AML-193 (cell line): ENCODE measurements at places on chromosomes 11 and 22.

GRCh38 chr22:20283674-20284066 lies 15.6 kb upstream of the RTN4R start:
- DNase-seq = no peak

GRCh38 chr11:79167510-79168188 lies 273.2 kb downstream of the TENM4 start:
- no peak for DNase-seq

DNA sequence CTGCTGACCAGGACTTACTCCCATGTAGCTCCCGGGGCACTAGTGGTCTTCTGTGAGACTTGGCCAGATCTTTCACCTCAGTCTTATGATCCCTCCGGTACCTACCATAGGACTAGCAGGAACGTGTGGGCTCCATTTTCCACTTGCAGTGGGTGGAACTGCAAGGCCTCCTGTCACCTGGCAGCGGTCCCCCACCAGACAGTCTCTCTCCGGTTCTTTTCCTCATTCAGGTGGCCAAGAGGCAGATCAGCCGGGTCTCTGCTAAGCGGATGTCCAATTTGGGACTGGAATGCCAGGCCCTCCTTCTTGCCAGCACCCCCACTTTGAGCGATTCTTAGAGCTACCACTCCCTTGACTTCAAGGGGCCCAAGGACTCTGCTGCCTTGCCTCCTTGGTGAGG lies 158.9 kb downstream of the NAV2 start:
- no peak for DNase-seq

- DNase-seq = no peak
Measured at GRCh38 chr11:119594639-119595249, 134.3 kb downstream of the NECTIN1 start.

- DNase-seq = no peak
Measured at GRCh38 chr11:103901656-103902055, 134.8 kb upstream of the DDI1 start.

DNA sequence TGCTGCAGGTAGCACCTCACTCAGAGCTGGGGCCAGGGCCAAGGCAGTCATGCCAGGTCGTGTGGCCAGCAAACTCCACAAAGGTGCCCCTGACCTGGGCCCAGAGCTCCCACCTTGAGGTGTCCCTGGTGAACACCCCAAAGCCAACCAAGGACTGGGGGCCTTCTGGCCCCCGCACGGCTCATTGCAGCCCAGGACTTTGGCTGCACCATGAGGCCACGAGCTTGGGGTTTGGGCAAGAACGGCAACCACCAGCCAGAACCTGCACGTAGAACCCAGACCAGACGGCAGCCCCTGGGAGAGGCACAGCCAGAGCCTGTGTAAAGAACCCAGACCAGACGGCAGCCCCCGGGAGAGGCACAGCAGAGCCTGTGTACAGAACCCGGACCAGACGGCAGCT lies 7.8 kb downstream of the LRRC56 start:
- DNase-seq = no peak

GRCh38 chr22:18111759-18112330 lies 1.2 kb downstream of the TUBA8 start:
- DNase-seq = no peak

GRCh38 chr11:85171648-85172257 lies 455.4 kb downstream of the DLG2 start:
- no peak for DNase-seq

DNA sequence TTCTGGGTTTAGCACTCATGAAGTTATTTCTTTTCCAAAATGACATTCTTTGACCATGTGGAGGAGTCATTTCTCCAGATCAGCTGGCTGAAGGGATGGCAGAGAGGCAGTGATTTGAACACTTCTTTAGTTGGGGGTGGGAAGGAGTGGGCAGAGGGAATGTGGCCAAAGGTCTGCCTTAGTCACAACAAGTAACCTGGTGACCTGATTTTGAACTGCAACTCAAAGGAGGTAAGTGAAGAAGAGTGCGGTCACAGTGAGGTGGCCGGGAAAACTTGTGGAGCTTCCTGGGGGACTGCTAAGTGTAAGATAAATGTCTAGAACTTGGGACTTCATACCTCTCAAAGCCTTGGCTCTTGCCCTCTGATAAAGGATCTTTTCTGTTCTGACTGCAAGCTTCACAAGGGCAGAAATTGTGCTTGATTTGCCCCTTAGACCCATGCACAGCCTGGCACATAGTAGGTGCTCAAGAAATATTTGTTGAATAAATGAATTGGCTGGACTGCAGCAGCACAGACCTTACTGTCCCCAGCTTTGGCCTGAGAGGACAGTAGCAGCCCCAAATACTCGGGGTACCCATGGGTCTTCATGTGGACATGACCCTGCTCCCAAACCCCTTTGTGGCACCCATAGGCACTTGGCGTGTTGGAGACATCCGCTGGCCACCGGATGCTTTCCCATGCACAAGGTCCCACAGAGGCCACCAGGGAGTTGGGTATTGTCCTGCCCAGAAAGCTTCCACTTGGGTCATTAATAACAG lies 99.0 kb upstream of the ALX4 start:
- no peak for DNase-seq

DNA sequence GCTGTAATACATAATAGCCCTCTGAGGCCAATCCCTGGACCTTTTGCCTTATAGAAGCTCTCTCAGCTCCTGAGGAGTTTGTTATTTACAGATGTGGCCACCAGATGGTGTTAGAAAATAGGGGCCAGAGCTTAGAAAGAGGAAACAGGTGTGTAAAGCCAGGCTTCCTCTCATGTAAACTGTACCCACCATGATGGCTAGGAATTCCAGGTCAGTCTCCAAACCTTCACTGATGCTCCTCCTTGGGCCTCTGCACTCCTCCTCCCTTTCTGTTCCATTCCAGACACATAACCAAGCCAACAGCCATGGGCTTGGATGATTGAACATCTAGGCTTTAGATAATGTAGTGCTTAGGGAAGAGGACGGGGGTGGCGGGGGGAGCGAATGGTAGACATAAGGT lies 39.7 kb downstream of the USP35 start:
- DNase-seq = peak; percentile 65

- no peak for DNase-seq
Measured at GRCh38 chr11:96254854-96255253, 88.1 kb downstream of the MAML2 start.

GRCh38 chr11:35288817-35289541 lies 130.4 kb downstream of the SLC1A2 start:
- no peak for DNase-seq

GRCh38 chr11:112156153-112156955 lies 7.5 kb downstream of the IL18 start:
- no peak for DNase-seq

DNA sequence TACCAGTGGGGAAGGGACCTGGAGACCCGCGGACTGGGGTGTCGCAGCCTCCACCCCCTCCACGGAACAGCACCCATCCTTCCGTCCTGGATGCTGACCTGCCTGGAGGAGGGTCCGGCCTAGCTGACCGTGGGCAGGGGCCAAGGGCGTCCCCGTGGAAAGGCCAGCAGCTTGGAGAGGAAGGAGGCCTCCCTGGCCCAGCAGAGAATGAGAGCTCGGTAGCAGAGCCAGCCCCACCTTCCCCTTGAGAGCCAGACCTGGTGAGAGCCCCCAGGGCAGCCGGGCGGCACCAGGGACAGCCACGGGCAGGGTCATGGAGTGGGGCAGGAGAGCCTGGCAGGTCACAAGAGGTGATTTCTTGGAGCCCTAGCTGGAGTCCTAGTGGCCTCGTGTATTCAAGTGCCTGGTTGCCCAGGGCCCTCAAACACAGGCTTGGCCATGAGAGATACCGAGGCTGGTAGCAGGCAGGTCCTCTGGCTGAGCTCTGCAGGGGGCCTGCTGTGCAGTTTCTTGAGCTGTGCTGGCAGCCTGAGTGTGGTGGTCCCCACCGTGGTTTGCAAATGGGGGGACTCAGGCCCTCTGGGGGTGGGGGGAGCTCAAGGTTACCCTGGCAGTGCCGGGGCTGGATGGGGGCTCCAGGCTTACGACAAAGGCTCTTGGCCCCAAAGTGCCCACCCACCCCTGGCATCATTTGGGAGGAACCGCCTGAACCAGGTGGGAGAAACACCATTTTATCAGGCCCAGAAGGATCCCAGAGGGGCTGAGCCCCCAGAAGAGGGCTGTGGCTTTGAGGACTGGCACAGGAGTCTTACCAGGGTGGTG lies 7.6 kb downstream of the TSPAN32 start:
- no peak for DNase-seq

- DNase-seq = no peak
Measured at GRCh38 chr11:134543241-134543640, 131.2 kb upstream of the B3GAT1 start.

DNA sequence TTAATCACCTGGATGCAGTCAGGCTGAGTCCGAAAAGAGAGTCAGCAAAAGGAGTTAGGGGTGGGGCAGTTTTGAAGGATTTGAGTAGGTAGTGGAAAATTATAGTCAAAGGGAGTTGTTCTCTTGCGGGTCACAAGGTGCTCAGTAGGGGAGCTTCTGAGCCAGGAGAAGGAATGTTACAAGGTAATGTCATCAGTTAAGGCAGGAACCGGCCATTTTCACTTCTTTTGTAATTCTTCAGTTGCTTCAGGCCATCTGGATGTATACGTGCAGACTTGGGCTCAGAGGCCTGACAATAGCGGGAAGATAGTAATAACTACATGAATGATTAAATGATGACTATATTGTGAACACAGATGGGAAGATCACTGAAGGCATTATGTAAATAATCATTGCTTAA lies 6.2 kb downstream of the SC5D start:
- no peak for DNase-seq

DNA sequence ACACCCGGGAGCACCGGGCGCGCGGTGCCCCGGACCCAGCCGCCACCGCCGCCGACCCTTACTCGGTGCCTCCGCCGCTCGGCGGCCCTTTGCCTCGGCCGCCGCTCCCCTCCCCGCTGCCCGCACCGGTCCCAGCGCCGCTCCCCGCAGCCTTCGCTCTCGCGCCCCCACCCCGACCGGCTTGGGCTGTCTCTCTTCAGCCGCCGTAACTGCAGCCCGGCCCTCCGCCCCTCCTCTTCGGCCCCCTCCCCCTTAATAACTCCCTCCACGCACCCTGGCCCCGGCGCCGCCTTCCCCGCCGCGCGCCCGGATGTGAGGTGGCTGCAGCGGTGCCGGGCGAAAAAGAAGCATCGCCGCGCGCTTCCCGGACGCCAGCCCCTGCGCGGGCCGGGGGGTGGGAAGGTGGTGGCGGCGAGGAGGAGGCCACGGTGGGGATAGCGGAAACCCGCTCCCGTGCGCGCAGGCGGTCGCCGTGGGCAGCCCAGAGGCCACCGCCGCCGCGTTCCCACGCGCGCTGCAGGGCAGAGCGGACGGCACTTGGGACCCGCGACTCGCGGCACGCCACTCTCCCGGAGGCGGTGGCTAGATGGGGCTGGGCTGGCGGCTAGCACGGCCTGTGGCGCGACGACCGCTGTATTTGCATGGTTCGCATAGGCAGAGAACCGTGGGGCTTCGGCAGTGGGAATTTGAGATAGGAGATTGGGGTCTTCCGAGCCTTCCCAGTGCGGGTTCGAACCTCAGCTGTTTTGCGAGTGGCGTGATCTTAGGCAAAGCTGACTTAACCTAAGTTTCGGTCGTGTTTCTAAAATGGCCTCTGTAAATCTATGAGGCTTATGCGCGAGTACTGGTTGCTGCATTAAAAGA lies at the start of gene EIF4ENIF1:
TSS of gene EIF4ENIF1 (minus strand) at position 211 of the 864 bp plus-strand sequence. CDS start 1,124 bp downstream, outside the sequence.
- DNase-seq = peak; percentile 59

- DNase-seq = no peak
Measured at GRCh38 chr22:20646906-20647305, 127.0 kb upstream of the SERPIND1 start.

- no peak for DNase-seq
Measured at GRCh38 chr11:131467645-131468394, 97.4 kb downstream of the NTM start.

GRCh38 chr11:27991736-27992135 lies 116.2 kb downstream of the KIF18A start:
- DNase-seq = no peak

- DNase-seq = no peak
Measured at GRCh38 chr22:27358096-27358870, 443.3 kb downstream of the MN1 start.

DNA sequence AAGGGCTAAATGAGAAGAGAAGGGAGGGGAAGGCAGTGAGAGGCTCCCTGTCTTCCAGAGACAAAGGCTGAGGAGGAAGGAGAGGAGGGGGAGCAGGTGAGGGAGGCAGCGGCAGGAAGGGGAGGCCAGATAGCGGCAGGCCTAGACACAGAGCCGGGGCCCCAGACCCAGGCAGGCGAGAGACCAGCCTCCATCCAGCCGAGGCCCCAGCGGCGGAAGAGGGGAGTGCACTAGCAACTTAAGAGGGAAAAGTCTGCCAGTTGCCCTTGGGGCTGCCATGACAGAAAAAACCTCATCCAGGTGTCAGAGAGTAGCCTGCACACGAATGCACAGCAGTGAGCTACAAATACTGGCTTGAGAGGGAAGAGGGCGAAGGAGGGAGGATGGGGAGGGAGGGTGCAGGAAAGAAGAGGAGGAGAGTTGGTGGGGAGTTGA lies 46.7 kb downstream of the IGLL1 start:
- no peak for DNase-seq

DNA sequence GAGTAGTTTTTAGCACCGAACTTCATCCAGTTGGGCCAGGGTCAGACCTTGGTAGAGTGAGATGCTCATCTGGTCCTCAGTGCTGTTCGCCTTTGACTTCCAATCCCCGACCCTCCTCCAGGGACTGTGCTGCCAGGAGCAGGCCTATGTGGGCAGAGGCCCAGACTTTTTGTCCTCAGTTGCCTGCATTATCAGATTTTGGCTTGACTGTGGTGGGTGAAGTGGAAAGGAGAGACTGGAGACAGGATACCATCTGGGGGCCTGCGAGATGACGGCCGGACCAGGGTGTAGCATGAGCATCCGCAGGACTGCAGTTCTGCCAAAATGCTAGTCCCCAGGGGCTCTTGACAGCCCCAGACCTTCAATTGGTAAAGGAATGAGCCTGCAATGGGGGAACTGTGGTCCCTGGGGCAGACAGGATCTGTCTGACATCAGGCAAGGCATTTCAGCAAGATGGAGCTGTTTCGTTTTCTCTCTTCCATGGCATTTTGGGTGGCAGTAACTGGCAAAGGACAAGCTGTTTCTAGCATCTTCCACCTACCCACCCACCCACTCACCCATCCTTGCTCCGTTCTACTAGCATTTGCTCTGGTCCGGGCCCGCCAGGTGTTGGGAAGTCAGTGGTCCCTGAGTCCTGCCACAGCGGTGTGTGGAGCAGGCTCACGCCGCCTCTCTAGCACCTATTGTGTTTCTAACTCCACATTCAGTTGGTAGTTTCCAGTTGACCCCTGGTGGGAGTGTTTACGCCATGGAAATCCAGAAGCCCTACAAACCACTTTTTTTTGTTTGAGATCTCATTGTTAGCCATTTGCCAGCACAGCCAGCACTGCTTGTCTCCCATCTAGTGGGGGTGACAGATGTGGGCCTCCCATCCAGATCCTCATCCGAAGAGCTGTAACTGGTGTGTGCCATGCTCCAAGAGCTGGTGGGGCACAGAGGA lies 53.5 kb downstream of the OTOG start:
- no peak for DNase-seq

- no peak for DNase-seq
Measured at GRCh38 chr11:12003336-12003735, 5.1 kb downstream of the DKK3 start.

- DNase-seq = no peak
Measured at GRCh38 chr22:42179616-42180015, 49.0 kb upstream of the CYP2D6 start.

DNA sequence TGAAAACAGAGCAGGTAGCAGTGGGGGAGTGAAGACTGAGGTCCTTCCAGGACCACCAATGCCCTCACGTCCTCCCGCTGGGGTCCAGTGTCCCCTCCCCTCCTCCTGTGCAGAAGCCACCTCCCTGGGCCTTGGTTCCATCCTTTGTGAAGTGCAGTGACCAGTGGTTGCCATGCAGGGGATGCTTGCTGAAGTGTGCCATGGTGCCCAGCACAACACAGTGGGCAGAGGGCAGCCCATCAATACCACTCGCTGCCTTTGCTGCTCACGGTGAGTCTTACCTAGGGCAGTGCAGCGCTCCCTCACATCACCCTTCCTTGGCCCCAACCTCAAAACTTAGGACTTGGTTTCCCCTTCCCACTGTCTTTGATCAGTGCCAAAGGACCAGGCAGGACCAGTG lies 12.9 kb downstream of the MYEOV start:
- no peak for DNase-seq
